ENCODE measurements at places on chromosomes 11 and 22. TPM values are rescaled to one million over a fixed set of nuclear protein-coding genes. Genes with fewer than 3 reads are reported as not detected.

Gene ELMOD1
- 0.50 TPM for total RNA-seq

- H3K27ac ChIP-seq: no peak overlapping the region
- no peaks in the 10 kb centered on the region for H3K36me3 ChIP-seq
- no peak overlapping the region for H3K4me3 ChIP-seq
- H3K27me3 ChIP-seq: no peaks in the 10 kb centered on the region
- no peak for DNase-seq
Observed at GRCh38 chr11:48050304-48050703, 69.9 kb downstream of the PTPRJ start.

GRCh38 chr11:44575288-44575672 is 9.8 kb downstream of the CD82 start:
- peaks cover 28% of the 10 kb centered on the region for H3K4me1 ChIP-seq
- DNase-seq: no peak
- no peaks in the 10 kb centered on the region for H3K27me3 ChIP-seq
- no peak overlapping the region for H3K4me3 ChIP-seq

Gene GNAZ
- total RNA-seq: 51.7 TPM

DNA sequence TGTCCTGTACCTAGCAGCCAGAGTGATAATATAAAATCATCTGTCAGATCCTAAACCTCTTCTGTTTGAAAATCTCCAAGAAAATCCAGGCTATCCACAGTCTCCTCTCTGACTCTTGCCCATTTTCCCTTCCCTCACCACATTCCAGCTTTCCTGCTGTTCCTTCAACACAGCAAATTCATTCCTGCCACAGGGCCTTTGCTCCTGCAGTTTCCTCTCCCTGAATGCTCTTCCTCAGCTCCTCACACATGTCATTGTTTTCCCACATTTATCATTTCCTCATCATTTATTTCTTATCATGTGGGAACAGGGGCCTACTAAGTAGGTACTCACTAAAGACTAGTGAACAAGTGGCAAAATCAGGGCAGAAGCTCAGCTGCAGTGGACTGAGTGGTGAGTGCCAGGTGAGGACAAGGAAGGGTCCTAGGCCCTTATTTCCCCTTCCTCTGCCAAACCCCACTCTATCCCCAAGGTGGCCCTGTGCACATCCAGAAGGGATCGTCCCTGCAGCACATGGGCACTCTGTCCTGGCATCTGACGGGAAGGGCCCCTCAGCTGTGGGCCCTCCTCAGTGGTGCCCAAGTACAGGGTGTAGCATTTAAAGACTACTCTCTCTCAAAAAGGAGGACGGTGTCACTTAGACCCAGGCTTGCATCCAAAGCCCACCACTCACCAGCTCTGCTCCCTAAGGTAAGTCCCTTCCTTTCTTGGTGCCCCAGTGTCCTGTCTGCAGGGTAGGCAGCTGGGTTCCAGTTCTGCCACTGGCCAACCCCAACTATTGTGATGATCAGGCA is 2.0 kb downstream of the LRRC32 start:
- no peaks in the 10 kb centered on the region for H3K27me3 ChIP-seq
- peak overlapping the region; percentile 79 for H3K27ac ChIP-seq
- DNase-seq: no peak
- H3K36me3 ChIP-seq: peaks cover 17% of the 10 kb centered on the region
- peak overlapping the region; percentile 61 for H3K4me3 ChIP-seq

GRCh38 chr11:80469871-80470270 is 1029.0 kb upstream of the TENM4 start:
- no peak for DNase-seq
- H3K4me3 ChIP-seq: no peak overlapping the region
- no peak overlapping the region for H3K27ac ChIP-seq

DNA sequence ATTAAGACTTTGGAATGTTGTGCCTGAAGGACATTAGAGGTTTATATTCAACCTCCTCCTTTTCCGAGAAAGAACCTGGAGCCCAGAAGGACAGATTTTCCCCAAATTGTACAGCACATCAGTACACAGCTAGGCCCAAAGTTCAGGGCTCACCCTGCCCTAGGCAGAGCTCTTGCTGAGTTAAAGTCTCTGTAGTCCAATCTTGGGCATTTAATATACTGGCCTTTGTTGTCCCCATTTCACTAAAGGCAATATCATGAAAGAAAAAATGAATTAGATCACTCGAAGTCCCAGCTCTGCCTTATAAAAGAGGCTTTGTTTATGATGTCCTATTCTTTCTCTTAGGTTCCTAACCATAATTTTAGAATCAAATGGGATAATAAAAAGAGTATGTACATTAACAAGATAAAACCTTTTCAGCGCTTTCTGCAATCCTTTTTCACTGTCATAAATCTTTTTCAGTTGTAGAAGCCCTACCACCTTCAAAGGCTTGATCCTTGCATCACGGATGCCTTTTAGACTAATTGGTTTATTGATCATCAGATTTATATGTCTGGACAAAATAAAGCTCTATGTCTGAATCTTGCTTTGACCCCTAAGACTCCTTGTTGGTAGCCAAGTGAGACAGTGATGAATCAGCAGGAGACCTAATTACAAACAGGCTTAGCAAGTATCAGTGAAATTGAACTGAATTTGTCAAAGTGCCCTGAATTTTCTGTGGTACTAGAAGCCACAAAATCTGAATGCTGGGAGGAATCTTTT is 39.8 kb downstream of the RELT start:
- H3K4me1 ChIP-seq: peaks cover 26% of the 10 kb centered on the region
- no peak overlapping the region for H3K4me3 ChIP-seq
- no peaks in the 10 kb centered on the region for H3K27me3 ChIP-seq
- no peak for DNase-seq
- H3K27ac ChIP-seq: peak overlapping the region; percentile 31

DNA sequence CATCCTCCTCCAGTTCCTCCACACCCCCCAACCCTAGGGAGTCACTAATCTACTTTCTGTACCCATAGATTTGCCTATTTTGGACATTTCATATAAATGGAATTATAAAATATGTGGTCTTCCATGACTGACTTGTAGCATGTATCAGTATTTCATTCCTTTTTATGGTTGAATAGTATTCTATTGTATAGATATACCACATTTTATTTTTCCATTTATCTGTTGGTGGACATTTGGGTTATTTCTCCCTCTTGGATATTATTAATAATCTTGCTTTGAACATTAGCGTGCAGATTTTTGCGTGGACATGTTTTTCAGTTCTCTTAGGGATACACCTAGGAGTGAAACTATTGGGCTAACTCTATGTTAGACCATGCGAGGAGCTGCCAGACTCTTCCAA is 23.4 kb downstream of the NAT10 start:
- no peak overlapping the region for H3K4me3 ChIP-seq
- no peak for DNase-seq
- H3K27me3 ChIP-seq: no peaks in the 10 kb centered on the region
- H3K4me1 ChIP-seq: no peaks in the 10 kb centered on the region
- H3K36me3 ChIP-seq: peaks cover 94% of the 10 kb centered on the region
- H3K27ac ChIP-seq: no peak overlapping the region

- DNase-seq: no peak
- H3K27me3 ChIP-seq: no peaks in the 10 kb centered on the region
- no peaks in the 10 kb centered on the region for H3K36me3 ChIP-seq
- peaks cover under 1% of the 10 kb centered on the region for H3K4me1 ChIP-seq
- no peak overlapping the region for H3K4me3 ChIP-seq
- no peak overlapping the region for H3K27ac ChIP-seq
Observed at GRCh38 chr22:35615156-35615555, 2.0 kb downstream of the MB start.

Gene PNPLA5
- total RNA-seq: not detected

All from esophagus muscularis mucosa (tissue), 4 donors.